ENCODE measurements at places on chromosomes 12 and 14.

DNA sequence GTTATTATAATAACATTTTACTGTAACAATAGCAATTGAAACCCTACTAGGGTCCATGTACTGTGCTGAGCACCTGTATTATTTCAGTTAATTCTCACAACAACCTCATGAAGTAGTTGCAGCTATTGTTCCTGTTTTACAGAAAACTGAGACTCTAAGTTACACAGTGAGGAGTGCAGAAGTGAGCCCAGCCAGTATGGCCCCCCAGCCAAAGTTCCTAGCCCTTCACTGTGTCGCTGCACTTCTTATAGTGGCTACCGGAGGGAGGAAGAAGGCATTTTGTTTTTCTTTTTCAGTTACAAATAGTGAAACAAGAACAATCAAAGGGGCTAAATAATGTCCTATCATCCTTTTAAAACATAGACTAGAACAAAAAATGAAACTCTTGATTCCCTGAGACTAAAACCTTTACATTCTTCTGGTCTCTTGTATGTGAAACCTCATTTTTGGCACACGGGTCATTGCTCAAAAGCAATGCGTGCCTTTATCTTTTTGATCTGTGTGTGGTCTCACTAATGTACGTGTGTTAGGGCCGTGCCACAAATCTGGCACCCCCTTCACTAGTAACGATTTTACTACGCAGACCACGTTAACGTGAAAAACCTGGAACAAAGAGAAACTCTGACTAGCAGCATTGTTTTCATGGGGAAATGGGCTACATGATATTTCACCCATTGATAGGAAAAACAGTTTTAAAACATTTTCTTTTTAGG, 88.7 kb downstream of the LLPH start:
- DNase-seq, result no peak

- DNase-seq, result no peak
Measured at GRCh38 chr14:103522649-103523574, at the start of gene CKB. Gene CKB (minus strand): TSS chr14:103522830. CDS start chr14:103522493, 337 bp downstream.

DNA sequence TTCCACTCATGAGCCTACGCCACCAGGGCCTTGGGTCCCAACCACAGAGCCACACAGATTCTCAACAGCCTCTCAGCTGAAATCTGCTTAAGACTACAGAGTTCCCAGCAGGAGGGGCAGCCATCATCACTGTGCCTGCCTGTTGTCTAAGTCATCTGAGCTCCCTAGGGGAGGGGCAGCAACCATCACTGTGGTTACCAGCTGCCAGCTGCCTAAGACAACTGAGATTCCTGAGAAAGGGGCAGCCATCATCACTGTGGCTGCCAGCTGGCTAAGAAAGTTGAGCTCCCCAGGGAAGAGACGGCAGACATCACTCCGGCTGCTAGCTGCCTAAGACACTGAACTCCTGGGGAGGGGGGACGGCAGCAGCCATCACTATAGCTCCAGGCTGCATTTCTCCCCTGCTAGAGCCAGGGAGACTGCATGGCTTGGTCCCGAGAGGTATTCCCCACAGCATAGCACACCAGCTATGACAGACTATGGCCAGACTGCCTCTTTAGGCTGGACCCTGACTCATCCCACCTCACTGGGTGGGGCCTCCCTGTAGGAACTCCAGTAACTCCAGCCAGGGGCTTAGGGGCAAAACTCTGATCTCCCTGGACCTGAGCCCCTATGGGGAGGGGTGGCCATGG, 37.2 kb upstream of the C14orf132 start:
- no peak for DNase-seq

DNA sequence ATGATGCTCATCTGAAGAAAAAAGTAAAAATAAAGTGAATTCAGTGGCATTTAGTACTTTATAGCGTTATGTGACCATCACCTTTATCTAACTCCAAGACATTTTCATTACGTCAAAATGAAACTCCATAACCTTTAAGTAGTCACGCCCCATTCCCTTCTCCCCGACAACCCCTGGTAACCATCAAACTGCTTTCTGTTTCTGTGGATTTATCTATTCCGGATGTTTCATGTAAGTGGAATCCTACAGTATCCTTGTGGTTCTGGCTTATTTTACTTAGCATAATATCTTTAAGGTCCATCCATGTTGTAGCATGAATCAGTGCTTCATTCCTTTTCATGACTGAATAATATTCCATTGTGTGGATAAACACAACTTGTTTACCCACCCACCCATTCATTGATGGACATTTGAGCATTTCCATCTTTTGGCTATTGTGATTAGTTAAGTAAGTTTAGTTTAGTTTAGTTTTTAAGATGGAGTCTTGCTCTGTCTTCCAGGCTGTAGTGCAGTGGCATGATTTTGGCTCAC, 18.5 kb upstream of the MAP1LC3B2 start:
- no peak for DNase-seq

Measured in activated T-helper 2 cell treated with anti-CD3 and anti-CD28 coated beads, Interferon-gamma antibody, Interleukin-2, Interleukin-4, amounts not matched to agents 10 μg/mL and 5 μg/mL and 100 μg/mL, durations not matched to agents 14 hours and 24 hours and 36 hours (primary cell).